ENCODE measurements at places on chromosomes 6 and 20.

GRCh38 chr20:11753155-11753554, 164.5 kb upstream of the BTBD3 start:
- no peak for DNase-seq

DNA sequence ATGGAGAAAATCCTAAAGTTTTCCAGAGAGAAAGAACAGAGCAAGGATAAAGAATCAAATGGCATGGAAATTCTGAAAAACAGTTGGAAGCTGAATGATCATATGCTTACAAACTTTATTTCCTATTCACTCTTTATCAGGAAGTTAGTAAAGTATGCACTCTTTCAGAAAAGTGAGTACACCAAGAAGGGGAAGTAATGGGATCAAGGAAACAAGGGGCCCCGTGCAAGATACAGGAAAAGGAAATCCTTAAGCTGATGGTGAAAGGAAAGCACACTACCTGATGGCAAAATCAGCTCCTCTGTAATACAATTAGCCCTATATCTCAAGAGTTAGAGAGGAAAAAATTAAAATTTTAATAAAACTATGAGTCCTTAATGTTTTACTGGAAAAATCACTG, 14.0 kb downstream of the CALHM6 start:
- DNase-seq, result no peak

- no peak for DNase-seq
Measured at GRCh38 chr6:48378884-48379407, 267.9 kb upstream of the PTCHD4 start.

GRCh38 chr6:112591329-112591728, 244.2 kb downstream of the RFPL4B start:
- DNase-seq, result no peak

GRCh38 chr6:134805168-134805567, 144.7 kb downstream of the ALDH8A1 start:
- no peak for DNase-seq

DNA sequence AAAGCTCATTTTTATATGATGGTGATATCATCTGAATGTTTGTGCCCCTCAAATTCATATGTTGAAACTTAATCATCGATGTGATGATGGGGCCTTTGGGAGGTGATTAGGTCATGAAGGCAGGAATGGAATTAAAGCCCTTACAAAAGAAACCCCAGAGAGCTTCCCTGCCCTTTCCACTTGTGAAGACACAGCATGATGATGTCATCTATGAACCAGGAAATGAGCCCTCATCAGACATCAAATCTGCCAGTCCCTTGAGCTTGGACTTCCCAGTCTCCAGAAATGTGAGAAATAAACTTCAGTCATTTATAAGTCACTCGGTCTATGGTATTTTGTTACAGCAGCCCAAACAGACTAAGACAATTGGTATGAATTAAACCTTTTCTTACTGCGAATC, 153.1 kb downstream of the MYB start:
- no peak for DNase-seq

All from activated CD4-positive, alpha-beta T cell treated with anti-CD3 and anti-CD28 coated beads, Interleukin-2, amount 10 ng/mL, durations not matched to agents 24 days and 14 days (primary cell).